Choroid plexus epithelial cell (primary cell): ENCODE measurements at places on chromosomes 12 and 14.

DNA sequence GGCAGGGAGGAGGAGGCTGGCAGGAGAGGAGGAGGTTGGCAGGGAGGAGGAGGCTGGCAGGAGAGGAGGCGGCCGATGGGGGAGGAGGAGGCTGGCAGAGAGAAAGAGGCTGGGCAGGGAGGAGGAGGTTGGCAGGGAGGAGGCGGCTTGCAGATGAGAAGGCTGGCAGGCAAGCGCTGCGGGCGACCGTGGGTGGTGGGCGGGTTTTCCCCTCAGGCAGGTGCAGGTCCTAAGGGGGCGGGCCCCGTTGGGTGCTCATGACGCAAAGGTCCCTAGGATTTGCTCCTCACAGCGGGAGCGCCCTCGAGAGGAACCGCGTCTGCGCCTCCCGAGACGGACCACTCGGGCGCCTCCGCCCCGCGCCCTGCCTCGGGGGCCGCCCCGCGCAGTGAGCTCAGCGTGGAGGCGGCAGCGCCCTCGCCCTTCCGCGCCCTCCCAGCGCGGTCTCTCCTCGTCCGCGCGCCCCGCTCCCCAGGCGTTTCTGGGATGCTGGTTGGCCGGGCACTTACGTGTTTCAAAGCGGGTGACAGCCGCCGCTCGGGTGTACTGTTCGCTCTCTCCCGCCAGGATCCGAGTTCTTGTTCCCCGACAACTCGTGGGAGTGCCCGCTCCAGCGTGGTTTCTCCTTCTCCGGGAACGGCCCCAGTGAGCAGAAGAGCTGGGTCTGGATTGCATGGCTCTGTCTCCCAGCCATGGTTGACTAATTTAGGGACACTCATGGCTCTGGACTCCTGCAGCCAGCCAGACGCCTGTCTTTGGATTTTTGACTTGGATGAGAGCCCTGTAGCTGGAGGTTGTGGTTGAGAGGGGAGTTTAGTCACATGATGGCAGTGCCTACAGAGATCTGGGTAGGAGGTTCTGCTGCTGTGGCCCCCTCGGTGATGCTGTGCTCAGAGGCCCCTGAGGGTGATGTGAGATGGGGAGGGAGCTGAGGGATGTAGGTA, 64.1 kb upstream of the PPP4R3A start:
- peak; percentile 20 for DNase-seq

- peak; percentile 75 for DNase-seq
Measured at GRCh38 chr14:38469156-38469555, 213.3 kb upstream of the CLEC14A start.

GRCh38 chr14:28584951-28585350, 181.6 kb upstream of the FOXG1 start:
- DNase-seq, result no peak

GRCh38 chr12:110284597-110284996, 3.5 kb downstream of the ATP2A2 start:
- no peak for DNase-seq

DNA sequence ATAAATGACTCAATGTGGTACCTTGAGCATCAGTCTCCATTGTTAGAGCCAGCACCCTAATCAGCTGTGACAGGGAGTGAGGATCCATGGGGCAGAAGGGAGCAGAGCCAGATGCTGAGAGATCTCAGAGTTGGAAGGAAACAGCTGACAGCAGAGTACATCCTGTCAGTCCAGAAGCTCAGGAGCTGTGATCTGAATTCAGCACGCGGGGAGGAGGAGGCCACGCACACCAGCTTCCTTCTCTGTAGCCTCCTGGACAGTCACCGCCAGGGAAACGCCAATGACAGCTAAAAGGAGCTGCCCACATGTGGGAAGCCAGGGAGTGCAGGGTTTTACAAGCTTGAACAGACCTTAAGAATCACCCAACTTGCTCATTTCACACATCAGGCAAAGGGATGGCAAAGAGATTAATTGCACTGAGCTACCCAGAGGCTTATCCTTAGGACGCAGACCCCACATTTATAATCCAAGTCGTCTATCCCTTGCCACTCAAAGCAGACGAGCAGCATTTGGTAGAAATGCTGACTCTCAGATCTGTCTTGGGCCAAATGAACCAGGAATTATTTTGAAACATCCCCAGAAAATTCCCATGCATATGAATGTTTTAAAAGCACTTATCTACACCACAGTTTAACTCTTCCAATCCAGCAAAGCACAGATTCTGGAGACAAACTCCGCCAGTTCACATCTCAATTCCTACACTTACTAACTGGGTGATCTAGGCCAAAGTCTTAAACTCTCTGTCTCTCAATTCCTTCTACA, 322.6 kb upstream of the TMTC1 start:
- no peak for DNase-seq

GRCh38 chr14:49621114-49621881, 699 bp downstream of the MGAT2 start:
- no peak for DNase-seq

- peak; percentile 12 for DNase-seq
Measured at GRCh38 chr12:58268069-58268468, 326.7 kb downstream of the ATP23 start.

DNA sequence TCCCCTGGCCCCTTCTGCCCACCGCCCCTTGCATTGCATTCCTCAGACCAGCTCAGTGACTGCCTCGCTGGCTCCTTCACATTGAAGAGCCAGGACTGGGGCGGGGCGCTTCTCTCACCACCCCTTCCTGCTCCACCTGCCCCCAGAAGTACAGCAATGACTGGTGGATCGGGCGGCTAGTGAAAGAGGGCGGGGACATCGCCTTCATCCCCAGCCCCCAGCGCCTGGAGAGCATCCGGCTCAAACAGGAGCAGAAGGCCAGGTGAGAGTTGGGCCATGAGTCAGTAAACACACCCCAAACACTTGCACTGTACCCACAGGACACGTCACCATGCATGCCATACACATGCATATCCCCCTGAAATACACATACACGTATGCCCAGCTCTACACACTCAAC, 5.8 kb downstream of the CACNB3 start:
- no peak for DNase-seq

DNA sequence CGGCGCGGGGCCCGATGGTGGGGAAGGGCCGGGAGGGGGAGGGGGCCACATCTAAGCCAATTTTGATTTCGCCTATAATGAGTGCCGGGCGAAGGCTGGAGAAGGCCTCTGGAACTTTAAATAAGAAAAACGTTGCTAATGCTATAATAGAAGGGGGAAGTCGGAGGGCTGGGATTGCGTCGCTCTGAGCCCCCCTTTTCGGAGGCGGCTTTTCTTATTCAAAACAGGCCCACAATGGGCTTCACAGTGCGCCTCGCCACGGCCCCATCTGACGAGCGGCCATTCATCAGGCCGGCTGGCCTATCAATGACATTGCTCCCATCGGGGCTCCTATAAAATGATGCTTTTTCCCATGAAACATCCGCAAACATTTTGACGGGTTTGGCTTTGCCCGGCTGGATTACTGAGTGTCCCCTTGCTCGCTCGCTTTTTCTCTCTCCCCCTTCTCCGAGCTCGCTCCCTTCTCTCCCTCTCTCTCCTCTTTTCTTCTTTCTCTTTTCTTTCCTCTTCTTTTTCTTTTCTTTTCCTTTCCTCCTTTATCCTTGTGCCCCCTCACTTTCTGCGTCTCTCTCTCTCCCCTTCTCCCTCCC, at the start of gene RFX4:
RFX4 (plus strand) TSS at position 364 of the 590 bp plus-strand sequence. CDS start 317 bp downstream, outside the sequence.
- DNase-seq, result no peak

GRCh38 chr14:90405101-90405500, 8.3 kb downstream of the CALM1 start:
- no peak for DNase-seq

DNA sequence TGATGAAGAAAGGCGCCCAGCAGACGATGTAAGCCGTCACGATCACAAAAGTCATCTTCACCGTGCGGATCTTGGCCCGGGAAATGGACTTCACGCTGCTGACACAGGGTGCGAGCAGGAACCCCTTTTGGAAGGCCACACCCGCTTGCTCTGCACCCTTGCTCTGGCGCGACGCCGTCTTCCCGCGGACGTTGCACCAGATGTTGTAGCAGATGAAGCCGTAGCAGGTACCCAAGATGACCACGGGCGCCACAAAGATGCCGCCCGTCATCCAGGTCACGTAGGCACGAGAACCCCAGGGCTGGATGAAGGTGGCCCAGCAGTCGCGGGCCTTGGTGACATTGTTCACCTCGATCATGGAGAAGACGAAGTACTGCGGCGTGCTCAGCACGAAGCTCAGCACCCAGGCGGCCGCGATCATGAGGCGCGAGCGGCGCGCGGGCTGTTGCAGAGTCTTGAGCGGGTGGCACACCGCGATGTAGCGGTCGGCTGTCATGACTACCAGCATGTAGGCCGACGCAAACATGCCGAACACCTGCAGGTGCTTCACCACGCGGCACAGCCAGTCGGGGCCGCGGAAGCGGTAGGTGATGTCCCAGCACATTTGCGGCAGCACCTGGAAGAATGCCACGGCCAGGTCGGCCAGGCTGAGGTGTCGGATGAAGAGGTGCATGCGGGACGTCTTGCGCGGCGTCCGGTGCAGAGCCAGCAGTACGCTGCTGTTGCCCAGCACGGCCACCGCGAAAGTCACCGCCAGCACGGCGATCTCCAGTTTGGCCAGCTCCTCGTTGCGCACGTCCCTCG, 890 bp downstream of the AVPR1A start:
- DNase-seq, result peak; percentile 1

- peak; percentile 39 for DNase-seq
Measured at GRCh38 chr12:80352474-80352873, 91.6 kb upstream of the PTPRQ start.
